GOT3 (cell line): ENCODE measurements at places on chromosomes 6 and 20.

GRCh38 chr6:160424256-160424655 lies 76.1 kb downstream of the SLC22A3 start:
- DNase-seq = no peak

DNA sequence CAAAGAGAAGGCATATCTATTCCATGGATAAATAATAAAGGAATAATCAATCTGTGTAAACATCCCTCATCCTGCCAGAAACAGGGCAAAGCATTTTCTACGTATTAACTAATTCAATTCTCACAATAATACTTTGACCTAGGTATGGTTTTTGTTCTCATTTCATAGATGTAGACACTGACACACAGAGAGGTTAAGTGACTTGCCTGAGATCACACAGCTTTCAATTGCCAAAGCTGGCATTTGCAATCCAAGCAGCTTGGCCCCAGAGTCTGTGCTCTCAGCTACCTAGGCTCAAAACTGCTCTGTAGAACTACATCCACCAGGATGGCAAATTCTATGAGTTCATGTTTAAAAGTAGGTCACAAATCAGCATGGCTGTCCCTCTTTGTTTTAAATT lies 124.9 kb downstream of the BMP7 start:
- DNase-seq = no peak

- no peak for DNase-seq
Observed at GRCh38 chr6:142376115-142376514, 74.3 kb downstream of the ADGRG6 start.

GRCh38 chr6:135319819-135320218 lies 138.7 kb downstream of the MYB start:
- no peak for DNase-seq

GRCh38 chr6:110090876-110091275 lies 88.6 kb downstream of the WASF1 start:
- DNase-seq = no peak
